ENCODE measurements at places on chromosomes 1 and 21.

DNA sequence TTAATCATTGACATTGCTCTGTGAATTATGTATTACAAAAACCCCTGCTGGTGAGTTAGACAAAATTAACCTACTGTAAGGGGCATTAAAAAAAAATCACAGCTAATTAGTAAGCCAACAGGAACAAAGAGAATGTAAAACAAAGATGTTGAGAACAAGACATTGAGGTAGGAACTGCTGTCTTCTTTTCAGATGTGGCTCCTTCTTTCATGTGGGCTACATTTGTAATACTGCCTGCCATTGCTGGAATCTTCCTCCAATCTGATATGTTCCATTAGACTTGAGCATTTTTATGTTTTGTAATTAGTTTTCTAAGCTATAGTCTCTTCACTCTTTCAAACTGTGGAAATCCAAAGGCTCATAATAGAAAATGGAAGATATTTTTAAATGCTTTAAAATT, 353.0 kb downstream of the ADGRL2 start:
- no peak for DNase-seq

GRCh38 chr21:32653326-32653901, 41.2 kb upstream of the CFAP298 start:
- DNase-seq: no peak

DNA sequence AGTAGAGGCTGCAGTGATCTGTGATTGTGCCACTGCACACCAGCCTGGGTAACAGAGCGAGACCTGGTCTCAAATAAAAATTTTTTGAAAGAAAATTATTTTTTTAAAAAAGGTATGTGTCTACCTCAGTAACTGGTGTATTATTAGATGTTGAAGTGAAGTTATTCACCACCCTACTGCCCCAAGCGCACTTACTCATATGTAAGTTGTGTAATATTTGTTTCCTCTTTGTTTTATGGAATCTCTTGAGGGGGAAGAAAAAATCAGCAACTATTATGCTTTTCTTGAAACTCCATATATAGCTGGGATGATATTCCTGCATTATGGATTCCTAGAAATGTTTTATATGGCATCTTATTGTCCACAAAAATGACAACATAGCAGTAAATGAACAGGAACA, 21.3 kb downstream of the RBM15 start:
- DNase-seq: no peak

- DNase-seq: no peak
Measured at GRCh38 chr1:183942933-183943693, 94.4 kb downstream of the COLGALT2 start.

DNA sequence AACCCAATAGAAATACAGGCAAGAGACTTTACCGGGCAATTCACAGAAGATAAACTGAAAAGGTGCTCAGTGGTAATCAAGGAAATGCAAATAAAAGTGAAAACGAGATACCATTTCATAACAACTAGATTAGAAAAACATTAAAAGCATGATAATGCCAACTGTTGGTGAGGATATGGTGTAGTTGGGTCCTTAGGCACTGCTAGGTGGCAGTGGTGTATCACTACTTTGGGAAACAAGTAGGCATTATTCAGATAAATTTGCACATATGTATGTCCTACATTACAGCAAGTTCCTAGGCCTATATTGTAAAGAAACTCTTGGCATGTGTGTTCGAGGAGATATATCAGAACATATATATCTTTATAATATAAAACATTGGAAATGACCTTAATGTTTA, 31.0 kb downstream of the AZIN2 start:
- DNase-seq: no peak

DNA sequence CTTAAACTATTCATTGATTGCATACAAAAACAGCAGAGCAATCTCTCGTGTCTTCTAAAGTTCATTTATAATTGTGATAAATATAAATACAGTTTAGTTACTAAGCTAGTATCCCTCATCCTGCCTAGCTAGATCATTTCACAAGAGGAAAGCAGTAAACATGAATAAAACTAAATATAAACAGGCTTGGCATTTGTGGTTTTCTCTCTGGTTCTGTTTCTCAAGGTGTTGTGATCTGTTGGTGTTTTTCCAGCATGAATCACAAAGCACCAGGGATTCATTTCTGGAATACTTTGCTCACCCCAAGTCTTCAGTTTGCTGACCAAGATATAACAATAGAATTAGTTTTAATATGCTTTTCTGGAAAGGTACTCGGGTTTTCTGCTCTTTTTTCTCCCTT, 32.7 kb upstream of the GLIS1 start:
- DNase-seq: no peak

DNA sequence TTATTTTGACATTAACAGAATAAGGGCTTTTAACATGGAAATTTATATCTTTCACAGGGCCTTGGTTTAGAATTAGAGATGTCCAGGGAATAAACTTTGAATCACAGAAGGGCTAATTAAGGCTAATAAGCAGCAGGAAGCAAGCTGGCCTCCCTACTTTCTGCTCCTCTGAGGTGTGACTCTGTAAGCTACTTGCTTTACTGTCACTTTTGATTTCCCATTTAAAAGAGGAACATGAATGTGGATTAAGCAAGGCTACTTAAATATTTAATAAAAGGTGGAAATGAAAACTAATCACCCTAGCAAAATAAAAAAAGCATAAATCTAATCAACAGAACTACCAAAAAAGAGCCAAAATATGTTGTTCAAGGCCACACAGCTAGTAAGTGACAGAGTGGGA, 28.9 kb upstream of the CD5L start:
- DNase-seq: no peak

GRCh38 chr1:109631513-109632505, 12.2 kb downstream of the AMPD2 start:
- DNase-seq: no peak

All from NCI-H1092 (cell line).